SJSA1 (cell line): ENCODE measurements at places on chromosomes 3 and 15. TPM values are rescaled to one million over a fixed set of nuclear protein-coding genes. Genes with fewer than 3 reads are reported as not detected.

Gene GOLGA8K
- total RNA-seq = not detected in 2 replicates

Gene C3orf85
- not detected in 2 replicates for total RNA-seq

Gene SYNPR
- total RNA-seq = not detected in 2 replicates

GRCh38 chr15:81812456-81812855, 233.4 kb downstream of the MEX3B start:
- no peak overlapping the region for H3K27ac ChIP-seq
- no peaks in the 10 kb centered on the region for H3K36me3 ChIP-seq
- H3K4me3 ChIP-seq = no peak overlapping the region
- no peaks in the 10 kb centered on the region for H3K27me3 ChIP-seq
- H3K4me1 ChIP-seq = 0 out of 2 replicates have a peak, but pooled peaks cover 3% of the 10 kb centered on the region
